Fibroblast of upper back skin (primary cell): ENCODE measurements at places on chromosomes 3 and 15.

DNA sequence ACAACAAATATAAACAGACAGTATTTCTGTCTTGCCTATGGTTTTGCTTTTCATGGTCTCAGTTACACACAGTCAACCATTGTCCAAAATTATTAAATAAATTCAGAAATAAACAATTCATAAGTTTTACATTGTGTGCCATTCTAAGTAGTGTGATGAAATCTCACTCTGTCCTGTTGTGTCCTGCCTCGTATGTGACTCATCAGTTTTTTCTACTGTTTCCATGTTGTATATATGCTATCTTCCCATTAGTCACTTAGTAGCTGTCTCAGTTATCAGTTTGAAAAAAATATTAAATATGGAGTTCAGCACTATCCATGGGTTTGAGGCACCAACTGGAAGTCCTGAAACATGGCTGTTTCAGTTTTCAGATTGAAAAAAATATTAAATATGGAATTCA, 282.4 kb upstream of the GRM7 start:
- no peak for DNase-seq

GRCh38 chr3:54746722-54747121, 181.1 kb downstream of the LRTM1 start:
- DNase-seq, result no peak

DNA sequence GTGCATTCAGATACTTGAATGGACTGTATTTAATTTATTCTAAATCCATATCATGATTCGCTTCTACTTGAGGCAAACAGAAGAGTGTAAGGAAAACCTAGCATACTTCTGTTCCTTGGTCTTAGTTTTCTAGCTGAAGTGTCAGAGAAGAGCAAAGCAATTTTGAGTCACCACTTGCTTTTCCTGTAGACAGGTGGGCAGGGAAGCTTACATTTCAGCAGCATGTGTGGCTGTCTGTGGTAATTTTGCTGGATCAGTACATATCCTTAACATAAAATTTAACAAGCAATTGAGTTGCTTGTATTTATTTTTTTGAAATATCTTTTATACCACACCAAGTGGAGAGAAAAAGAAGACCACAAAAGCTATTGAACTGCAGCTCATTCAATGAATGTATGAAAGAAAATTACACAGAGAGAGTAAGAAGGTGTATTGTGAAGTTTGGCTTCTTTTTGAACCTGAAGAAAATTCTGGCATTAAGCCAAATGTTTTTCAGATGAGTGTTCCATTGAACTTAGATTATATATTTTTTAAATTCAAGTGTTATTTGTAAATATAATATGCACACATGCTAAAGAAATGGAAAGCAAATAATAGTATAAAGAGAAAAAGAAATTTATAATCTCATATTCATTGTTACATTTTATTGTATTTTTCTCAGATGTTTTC, 747.6 kb downstream of the NAALADL2 start:
- no peak for DNase-seq

DNA sequence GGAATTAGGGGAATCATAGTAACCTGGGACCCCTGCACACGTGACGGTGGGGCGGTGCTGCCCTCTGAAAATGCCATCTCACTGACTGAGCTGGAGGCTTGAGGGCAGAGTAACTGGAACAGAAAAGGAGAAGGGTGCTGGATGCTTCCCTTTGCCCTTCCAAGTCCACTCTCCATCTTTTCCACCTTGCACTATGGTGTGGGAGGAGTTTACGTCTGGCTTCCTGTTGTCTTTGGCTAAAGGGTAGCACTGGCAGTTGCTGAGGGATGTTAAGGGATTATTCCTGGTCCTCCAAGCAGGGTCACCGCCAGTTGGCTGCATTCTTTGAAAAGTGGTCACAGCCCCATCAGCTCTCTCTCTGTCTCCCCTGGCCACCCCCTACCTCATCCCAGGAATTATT, 129.4 kb upstream of the SNTN start:
- DNase-seq, result peak; percentile 18

DNA sequence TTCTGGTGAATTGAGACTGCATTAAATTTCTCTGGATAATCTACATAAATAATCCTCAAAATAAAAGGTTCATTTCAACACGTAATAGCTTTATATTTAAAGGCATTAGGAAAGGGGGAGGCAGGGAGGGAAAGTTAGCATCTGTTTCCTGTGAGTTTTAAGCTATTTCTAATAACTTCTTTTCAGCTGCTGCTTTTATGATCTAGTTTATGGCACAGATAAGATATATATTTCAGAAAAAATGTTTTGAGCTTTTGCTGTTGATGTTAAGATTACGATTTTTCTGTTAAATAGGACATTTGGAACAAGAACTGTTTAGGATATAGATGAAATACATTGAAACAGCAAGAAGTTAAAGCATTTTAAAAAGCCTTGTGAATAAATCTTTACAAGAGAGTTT, 30.0 kb downstream of the UBE2E1 start:
- DNase-seq, result no peak

DNA sequence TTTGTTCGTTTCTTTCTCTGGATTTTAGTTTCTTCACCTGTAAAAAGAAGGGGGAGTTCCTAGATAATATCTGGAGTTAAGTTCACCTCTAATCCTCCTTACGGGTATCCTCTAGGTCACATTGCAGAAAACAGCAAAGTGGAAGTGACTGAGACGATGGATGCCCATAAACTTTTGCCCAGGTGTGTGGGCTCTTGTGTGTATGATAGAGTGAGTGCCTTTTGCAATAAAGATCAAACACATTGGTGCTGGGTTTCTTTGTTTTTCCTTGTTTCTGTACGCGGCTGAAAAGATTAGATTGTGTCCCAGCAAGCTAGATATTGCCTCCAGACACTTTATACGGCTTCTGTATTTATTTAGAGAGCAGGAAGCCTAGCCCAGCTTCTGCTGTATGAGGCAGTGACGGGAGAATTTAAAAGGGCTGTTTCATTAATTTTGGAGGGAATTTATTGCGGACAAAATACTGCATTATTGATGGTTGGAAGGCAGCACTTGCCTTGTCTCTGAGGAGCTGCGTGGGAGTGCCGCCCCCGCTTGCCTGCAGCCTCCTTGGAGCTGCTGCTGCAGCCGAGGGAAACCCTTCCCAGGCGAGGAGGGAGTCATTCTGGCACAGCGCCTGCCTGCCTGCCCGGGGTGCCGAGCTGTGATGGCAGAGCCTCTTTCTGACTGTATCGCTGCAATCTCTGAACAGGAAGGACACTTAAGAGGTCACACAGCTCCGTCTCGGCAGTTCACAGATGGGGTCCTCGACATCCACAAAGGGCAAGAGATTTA, 38.5 kb downstream of the PYDC2 start:
- peak; percentile 46 for DNase-seq

DNA sequence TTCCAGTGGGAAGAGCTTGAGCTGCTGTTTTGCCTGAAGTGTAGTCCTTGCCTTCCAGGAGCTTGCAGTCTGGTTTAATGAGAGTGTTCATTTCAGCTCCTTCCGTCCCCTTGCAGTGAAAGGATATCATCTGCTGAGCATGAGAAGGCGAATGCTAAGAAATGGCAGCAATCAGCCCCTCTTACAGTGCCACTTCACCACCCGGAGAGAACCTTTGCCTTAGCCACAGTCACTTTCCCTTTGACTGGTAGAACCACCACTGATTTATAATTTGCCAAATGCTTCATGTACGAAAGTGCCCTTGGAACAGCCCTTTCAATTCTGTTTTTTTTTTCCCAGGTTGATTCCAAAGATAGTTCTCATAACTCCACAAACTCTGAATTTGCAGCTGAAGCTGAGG, 11.5 kb downstream of the TATDN2 start:
- DNase-seq, result no peak

DNA sequence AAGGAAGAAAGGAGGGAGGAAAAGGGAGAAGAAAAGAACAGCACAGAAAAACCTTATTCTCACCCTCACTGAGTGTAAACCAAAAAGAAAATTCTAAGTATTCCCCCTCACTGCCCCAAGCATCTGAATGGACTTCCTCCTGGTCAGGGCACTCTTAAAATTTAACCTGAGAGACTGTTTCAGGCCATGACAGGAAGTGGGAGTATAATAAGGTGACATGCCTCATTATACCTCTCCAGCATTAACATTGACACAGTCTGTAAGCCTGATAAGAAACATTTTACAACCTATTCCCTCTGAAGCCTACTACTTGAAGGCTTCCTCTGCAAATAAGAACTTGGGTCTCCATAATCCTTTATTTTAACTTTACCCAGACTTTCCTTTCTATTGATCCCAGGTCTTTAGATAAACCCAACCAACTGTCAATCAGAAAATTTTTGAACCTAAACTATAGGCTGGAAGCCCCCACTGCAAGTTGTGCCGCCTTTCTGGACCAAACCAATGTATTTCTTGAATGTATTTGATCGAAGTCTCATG, 41.7 kb downstream of the SLCO2A1 start:
- no peak for DNase-seq

- DNase-seq, result no peak
Observed at GRCh38 chr15:97984157-97984556, 23.7 kb downstream of the ARRDC4 start.

DNA sequence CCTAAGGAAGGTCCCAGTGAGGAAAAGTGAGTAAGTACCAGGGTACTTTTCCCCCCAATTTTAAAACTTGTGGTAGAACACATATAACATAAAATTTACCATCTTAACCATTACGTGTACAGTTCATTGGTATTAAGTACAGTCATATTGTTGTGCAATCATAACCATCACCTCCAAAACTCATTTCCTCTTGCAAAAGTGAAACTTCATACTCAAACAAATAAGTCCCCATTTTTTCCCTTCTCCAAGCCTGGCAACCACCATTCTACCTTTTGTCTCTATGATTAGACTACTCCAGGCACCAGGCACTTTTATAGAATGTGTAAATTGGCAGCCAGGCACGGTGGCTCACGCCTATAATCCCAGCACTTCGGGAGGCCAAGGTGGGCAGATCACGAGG, 12.2 kb downstream of the PRC1 start:
- DNase-seq, result no peak

DNA sequence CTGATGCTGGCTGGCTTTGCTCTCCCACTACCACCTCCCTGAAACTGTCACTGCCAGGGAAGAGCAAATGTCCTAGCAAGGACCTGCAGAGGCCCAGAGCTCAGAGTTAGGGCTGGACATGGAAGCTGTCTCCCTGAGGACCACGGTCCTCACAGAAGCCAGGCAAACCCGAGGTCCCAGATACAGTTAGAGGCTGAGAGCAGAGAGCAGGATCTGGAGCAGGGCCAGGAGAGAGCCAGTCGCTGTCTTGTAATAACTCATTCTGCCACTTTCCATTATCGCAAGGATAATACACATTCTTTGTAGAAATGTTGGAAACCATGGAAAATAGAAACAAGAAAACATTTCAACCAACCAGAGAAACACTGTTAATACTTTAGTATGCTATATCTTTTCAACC, 10.1 kb downstream of the GHSR start:
- DNase-seq, result no peak

GRCh38 chr15:40046721-40047414, 7.9 kb upstream of the SRP14 start:
- peak; percentile 83 for DNase-seq

GRCh38 chr3:157311633-157312375, 124.8 kb upstream of the PTX3 start:
- peak; percentile 98 for DNase-seq

DNA sequence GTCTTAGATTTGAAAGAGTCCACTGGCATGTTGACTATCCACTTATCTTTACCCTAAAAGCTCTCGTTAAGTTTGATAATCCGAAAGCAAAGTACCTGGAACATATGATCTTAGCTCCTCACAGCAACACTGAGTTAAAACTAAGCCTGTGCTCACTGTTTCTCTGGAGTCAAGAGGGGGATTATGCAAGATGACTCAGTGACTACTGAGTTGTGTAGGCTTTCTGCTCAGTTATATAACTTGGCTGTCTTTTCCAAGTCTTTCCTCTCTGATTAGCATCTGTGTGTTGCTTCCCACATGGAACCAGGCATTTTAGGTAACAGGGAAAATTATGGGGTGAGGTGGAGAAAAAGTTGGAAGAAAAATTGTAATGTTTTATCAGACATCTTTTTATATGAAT, 31.2 kb upstream of the MYO5C start:
- no peak for DNase-seq

DNA sequence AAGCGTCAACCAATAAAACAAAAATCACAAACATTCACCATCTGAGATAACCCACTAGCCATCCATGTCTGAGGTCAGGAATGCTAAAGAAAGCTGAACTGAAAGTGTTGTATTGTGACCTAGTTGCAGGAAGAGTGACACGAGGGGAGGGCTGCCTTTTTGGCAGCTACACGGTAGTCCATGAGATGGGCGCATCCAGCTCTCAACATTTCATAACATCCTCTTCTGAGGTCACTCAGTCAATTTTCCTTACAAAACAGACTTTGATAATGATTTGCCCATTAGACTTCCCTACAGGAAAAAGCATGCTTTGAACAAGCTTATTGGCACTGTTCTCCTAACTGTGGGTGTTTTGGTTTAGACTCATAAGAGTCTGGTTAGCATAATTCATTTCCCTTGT, 15.4 kb upstream of the SHF start:
- no peak for DNase-seq

DNA sequence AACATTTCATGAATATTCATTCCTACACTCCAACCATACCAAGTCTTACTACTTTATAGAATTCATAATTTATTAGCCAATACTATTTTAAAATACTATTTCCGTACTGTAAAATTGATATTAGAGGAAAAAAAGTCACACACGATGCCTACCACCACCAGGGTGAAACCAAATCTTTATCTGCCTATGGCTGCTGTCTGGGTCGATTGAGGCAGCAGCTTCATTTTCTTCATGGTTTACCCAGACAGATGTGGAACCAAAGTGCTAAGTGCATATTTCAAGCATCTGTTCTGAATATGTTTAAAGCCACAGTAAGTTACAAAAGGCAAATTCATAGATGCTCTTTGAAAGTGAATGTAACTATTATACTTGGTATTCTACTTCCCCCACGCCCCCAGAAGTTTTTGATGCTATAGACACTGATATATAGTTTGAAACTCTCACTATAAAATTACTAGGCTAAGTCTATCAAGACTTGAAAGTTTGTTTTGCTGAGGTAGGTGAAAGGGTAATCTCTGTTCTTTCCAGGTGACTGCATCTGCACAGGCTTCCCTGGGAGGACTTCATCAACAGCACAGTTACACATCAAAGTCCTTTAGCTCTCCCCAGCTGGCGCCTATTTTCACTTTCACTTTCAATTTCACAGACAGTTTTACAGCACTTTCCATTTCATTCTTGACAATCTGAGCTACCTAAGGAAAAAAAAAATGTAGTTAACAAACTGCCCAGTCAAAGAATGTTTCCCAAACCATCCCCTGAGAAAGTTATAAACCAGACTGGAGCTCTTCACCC, 113.9 kb downstream of the POLQ start:
- DNase-seq, result peak; percentile 64

GRCh38 chr3:123953735-123954134, 7.3 kb downstream of the CCDC14 start:
- no peak for DNase-seq

GRCh38 chr3:178271740-178272387, 264.4 kb upstream of the KCNMB2 start:
- no peak for DNase-seq

GRCh38 chr15:55255714-55256113, 33.9 kb downstream of the RAB27A start:
- DNase-seq, result no peak

DNA sequence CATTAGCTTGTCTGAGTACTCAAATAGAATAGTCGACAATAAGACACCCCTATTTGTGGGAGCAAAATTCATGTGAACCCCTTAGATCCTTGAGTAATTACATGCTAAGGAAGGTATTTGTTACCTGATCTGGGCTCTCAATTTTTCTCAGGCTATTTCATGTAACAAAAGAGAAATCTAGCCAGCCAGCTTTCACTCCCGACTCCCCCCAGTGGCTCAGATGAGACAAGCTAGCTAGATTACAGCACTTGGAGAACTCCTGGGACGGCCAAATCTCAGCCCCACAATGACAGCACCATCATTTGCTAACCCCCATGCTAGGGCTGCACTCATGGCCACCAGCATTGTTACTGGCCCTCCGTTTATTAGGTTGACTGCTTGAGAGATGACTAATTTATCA, 41.3 kb downstream of the GLDN start:
- DNase-seq, result peak; percentile 62
